Activated CD8-positive, alpha-beta T cell treated with anti-CD3 and anti-CD28 coated beads for 36 hours (primary cell): ENCODE measurements at places on chromosomes 6 and 20. TPM values are rescaled to one million over a fixed set of nuclear protein-coding genes. Genes with fewer than 3 reads are reported as not detected.

DNA sequence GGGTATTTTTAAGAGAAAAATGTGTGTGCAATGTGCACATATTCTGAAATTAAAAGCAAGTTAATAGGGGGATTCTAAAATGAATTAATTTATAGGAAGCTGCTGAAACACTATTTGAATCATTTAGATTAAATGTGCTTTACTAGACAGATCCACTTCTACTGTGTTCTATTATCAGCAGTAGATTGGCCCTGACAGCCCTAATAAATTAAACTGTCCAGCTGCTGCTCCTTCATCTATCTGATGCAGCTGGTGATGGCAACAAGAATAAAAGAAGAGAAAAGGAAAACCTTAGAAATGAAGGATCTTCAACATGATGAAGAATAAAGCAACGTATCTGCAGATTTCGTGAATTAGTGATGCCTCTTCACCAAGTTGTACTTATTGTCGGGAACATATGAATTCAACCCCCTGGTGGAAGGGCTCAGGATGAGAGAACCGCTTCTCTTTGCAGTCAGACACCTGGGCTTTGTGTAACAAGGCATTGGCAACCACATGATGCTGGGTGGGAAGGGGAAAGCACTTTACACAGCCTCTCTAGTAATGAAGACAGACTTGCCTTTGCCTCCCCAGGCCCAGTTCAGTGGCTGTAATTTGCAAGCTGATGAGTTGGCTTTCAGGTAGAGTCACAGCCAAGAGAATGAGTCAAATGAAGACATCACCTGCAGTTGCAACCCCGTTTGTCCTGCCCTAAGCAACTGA lies 94.4 kb downstream of the LAMP5 start:
- no peak for DNase-seq

Gene OPRM1
- not detected for total RNA-seq

Gene SLCO4A1
- total RNA-seq, result 66.5 TPM

GRCh38 chr6:2193931-2194330 lies 51.5 kb downstream of the GMDS start:
- DNase-seq, result no peak

Gene TBX18
- not detected for total RNA-seq

DNA sequence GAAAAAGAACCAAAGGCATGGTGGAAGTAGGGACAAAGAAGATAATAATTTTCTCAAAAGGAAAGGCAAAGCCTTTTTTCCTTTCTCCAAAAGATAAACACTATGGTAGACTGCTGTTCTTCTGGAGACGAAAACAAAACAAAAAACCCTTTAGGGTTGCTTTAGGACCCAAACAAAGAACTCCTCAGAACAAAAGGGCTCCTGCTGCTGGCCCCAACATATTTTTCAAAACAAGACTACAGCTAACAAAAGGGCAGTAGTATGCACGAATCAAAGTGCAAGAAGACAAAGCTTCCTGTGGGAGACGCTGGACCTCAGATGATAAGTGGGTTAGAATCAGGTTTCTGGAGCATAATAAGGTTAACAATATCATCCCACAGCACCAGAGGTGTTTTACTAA lies 15.8 kb downstream of the NCOA5 start:
- no peak for DNase-seq

DNA sequence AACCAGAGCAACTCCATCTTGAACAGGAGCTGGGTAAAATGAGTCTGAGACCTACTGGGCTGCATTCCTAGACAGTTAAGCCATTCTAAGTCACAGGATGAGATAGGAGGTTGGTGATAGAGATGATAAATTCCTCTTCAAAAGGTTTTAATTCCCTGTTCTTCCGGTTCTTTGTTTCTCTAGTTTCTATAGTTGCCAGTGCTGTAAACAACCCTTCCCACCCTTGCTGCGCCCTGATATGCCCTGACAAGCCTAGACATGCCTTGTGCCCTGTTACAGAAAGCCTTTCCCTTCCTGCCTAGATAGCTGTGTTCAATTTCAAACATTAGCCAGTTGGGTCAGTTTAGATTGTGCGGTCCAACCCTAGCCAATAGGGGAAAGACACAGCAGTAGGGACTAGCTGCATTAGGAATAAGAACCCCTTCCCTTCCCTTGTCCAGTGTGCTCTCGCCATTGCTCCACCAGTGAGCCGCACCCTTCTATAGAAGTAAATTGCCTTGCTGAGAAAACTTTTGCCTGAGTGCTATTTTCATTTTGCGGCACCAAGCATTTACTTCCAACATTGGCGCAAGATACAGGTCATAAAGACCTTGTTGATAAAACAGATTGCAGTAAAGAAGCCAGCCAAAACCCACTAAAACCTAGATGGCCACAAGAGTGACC lies 52.5 kb upstream of the CCN2 start:
- no peak for DNase-seq

- DNase-seq, result peak; percentile 49
Observed at GRCh38 chr20:53926428-53927028, 143.9 kb downstream of the BCAS1 start.

Gene LRFN2
- total RNA-seq, result not detected

Gene PAX1
- total RNA-seq, result not detected

Gene SLX4IP
- 6.5 TPM for total RNA-seq

- DNase-seq, result no peak
Observed at GRCh38 chr6:29679962-29680361, 990 bp downstream of the ZFP57 start.

Gene ZC2HC1B
- not detected for total RNA-seq

GRCh38 chr6:152750694-152751093 lies at the start of gene VIP:
Gene VIP (plus strand): TSS chr6:152750797. CDS start chr6:152752178, 1,381 bp downstream.
- DNase-seq, result no peak

Gene COX7A2
- 485 TPM for total RNA-seq

- DNase-seq, result no peak
Observed at GRCh38 chr20:54340667-54341081, 132.8 kb downstream of the PFDN4 start.

GRCh38 chr6:75409928-75410327 lies 83.7 kb downstream of the FILIP1 start:
- no peak for DNase-seq

Gene ELMO2
- total RNA-seq, result 36.2 TPM

DNA sequence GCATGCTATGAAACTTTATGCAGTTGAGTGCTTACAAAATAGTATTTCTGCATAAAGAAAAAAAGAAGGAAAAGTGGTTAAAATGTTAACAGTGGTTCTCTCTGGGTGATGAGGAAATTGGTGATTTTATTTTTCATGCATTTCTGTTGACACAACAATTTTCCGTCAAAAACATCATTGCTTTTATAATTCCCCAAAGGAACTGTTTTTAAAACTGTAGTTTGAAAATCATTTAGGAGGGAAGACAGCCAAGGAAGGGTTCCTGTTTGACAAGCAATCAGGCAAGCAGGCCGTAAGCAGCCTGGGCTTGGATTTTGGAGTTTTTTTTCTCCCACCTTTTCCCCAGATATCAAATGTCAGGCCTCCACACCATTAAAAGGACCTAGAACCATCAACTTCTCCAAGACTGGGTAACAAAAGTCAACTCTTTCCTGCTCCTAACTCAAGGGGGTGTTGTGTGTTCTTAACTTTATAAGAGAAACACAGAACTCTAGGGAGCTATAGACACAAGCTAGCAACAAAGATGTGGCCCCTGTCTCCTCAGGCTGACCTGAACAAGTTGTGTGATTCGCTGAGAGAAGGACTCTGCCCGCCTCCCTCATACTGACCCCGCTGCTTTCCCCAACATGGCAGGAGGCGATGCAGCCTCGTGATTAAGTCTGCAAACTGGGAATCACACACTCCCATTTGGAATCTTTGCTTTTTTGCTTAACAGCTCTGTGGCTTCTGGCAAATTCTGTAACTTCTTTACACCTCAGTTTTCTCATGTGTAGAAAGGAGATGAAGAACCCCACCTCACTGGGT lies 146.6 kb downstream of the BCAS1 start:
- no peak for DNase-seq

DNA sequence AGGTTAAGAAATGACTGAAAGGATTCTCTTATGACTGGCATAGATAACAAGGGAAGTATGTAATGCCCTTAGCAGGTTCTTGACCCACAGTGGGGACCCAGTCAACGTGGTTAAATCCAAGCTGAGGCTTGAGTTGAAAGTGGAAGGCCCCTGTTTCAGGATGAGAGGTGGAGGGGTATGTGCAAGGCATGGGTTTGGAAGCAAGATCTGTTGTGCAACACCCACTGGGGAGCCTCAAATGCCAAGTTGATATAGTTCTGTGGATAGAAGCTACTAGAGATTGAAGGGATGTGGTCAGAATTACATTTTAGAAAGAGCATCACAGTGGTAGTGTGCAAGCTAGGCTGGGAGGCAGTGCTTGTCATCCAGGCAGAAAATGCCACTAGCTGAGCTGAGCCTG lies 5.1 kb downstream of the PABPC1L start:
- peak; percentile 29 for DNase-seq

DNA sequence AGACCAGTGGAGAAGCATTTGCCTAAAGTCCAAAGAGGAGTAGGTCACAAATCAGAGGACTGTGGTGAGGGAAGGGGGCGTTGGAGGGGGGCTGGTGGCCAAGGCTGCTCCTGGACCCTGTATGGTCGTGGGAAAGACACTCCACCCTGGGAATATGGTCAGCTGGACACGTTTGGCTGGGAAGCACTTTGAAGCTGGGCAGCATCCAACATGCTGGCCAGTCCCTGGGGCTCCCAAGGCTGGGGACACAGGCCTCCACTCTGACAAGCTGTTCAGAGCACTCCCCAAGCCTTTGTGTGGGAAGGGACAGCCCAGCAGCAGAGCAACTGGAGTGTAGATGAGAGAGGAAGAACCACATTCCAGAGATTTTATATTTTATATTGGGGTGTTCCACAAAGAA lies 203.2 kb downstream of the ANKRD60 start:
- DNase-seq, result no peak

Gene ERVFRD-1
- not detected for total RNA-seq

GRCh38 chr6:20511852-20512251 lies 22.4 kb upstream of the CDKAL1 start:
- no peak for DNase-seq

- DNase-seq, result peak; percentile 77
Observed at GRCh38 chr6:29845405-29846006, 17.9 kb downstream of the HLA-G start.

GRCh38 chr6:127854009-127854408 lies 46.8 kb downstream of the THEMIS start:
- DNase-seq, result no peak

DNA sequence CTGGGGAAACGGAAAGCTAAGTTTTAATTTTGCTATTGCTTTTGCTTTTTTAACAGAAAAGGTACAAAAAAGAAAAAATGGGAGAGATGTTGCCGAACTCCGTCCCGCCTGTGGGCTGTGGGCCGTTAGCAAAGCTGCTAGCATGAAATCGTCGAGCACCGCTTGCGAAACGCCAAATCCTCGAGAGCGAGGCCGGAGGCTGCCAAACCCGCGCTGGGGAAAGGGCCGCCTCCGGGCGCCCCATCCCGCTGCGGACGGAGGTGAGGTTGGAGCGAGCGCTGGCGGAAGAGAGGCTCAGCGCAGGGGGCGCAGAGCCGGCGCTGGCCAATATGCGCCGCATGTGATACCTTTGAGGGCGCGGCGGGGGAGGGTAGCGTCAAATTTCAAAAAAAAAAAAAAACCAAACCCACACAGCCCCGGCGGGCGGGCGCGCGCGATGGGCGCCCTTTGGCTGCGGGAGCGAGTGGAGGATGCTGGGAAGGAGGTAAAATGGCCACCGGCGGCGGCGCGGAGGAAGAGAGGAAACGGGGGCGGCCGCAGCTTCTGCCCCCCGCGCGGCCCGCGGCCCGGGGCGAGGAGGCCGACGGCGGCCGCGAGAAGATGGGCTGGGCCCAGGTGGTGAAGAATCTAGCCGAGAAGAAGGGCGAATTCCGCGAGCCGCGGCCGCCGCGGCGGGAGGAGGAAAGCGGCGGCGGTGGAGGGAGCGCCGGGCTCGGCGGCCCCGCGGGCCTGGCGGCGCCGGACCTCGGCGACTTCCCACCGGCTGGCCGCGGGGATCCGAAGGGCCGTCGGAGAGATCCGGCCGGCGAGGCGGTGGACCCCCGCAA lies at the start of gene ZCCHC3:
Gene ZCCHC3, plus strand, starts transcription at position 473 of the 827 bp plus-strand sequence. Its CDS starts 17 bp downstream, at position 490.
- DNase-seq, result peak; percentile 90

Gene ADTRP
- total RNA-seq, result 21.9 TPM

Gene SLC4A11
- total RNA-seq, result 2.8 TPM

GRCh38 chr20:31446084-31446819 lies 5.8 kb downstream of the DEFB123 start:
- no peak for DNase-seq

GRCh38 chr6:72621291-72622093 lies at the start of gene KCNQ5:
Gene KCNQ5 (plus strand): TSS chr6:72622064.
- DNase-seq, result peak; percentile 39

- DNase-seq, result no peak
Observed at GRCh38 chr6:46486181-46486580, 5.1 kb downstream of the RCAN2 start.

DNA sequence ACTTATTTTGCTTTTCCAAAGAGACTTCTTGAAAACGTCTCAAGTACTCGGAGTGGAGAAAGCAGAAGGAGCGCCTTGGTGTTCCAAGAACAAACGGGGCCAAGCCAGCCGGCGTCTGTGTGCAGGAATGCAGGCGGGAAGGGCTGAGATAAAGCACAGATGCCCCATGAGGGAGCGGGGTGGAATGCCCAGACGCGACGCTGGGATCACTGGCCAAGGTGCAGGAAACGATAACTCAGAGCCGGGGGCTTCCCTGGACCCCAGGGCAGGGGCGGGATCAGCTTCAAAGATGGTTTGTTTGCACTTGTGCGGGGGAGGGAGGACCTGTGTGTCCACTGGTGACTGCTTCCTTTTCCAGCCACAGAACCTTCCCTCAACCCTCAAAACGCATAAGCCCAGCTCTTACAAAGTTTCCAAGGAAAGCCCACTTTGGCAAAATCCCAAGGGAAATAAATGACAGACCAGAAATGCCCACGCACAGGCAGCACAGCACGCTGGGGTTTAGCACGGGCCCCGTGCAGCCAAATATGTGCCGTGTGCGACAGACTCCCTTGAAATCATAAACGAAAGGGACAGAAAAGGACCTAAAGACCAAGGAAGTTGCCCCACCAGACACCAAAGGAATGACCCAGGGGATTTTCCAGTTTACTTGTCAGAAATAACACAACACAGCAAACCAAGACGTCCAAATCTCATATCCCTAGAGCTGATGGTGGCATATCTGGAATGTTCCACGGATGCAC lies 113.9 kb downstream of the NFATC2 start:
- DNase-seq, result no peak

- DNase-seq, result peak; percentile 3
Observed at GRCh38 chr6:57021086-57021720, 25.3 kb upstream of the KIAA1586 start.

Gene LRRN4
- not detected for total RNA-seq

- DNase-seq, result no peak
Observed at GRCh38 chr6:148771896-148772554, 25.2 kb downstream of the UST start.

- DNase-seq, result no peak
Observed at GRCh38 chr6:101013612-101014195, 132.6 kb upstream of the ASCC3 start.

DNA sequence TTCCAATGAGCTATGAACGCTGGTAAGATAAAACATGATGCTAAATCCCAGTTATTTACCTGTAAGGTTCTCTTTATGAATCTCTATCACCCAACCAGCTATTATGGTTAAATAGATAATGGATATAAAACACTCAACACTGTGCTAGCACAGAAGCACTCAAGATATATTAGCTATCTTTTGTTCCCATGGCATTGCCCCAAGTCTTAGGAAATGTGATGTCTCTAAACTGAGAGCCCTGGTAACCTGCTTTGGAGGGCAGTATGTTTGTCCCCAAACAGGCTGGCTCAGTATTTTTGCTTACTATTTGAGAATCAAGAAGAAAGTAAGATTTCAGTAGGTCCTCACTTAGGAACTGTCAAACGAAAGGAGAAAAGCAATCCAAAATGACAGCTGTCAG lies 90.5 kb downstream of the BTBD9 start:
- DNase-seq, result no peak
